NCI-H1694 treated with DMSO at 0.1 percent for 48 hours (cell line): ENCODE measurements at places on chromosomes 4 and X.

DNA sequence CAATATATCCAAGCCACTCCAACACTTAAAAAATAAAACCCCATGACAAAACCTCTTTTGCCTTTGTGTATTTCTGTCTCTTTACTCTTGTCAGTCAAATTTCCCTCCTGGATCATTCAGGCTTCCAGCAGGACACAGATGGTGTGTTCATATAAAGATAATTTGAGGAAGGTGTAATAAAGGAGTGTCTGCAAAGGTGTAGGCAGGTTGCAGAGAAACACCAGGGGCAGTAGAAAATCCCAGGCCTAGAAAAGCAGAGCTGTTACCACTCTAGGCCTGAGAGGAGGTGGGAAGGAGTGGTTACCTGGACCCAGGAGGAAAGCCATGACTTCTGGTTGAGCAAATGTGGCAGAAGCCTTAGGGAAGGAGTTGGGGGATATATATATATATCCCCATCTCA is 28.8 kb downstream of the CHRNA9 start:
- DNase-seq = no peak

DNA sequence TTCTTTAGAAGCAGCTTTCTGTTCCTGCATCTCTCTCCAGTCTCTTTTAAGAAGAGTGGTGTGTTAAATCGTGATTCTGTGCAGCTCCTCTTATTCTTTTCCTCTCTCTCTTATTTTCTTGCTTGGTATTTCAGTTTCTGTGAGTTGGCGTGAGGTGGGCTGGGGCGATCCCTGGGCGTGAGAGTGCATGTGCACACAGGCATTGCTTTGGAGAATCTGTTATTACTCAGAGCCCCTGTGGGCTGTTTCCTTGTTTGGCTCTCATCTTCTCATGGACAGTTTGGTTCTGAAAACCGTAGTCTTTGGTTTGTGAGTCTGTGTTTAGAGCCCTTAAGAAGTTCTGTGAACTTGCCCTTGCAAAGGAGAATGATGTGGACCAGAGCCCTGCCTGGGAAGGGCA is 97.2 kb upstream of the CLNK start:
- no peak for DNase-seq

DNA sequence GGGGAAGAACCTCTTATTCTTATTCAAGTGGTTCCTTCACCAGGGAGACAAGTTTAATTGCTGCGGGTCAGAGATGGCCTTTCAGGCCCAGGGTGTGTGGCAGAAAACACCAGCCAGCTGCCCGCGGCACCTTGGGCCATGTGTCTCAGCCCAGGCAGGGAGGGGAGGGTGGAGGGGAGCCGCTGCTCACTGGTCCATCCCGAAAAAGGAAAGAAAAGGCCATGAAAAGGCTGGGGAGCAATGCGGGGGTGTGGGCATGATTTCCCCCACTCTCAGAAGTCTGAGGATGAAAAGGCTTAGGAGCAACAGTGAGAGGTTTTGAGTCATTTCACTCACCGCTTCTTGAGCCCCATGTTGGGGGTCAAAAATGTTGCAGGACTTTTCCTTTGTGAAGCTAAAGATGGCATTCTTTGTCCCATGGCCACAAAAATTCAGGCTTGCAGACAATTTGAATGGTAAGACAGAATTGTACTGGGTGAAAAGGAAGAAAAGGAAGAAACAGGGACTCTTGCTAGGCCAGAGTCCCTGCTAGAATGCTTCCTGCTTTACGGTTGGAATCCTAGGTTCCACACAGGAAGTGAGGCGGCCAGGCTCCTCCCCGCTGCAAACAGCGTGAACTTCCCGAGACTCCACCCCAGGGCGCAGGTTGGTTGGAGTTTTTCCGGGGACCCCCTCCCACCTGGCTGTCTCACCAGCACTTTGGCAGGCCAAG is 17.4 kb upstream of the FAM47E start:
- DNase-seq = no peak

- no peak for DNase-seq
These were observed 270.3 kb downstream of the DTHD1 start for GRCh38 chr4:36551697-36552214.

- DNase-seq = no peak
These were observed at the start of gene EMCN for GRCh38 chr4:100517864-100518341. Gene EMCN, minus strand, starts transcription at chr4:100518022. Its CDS starts 108 bp downstream, at chr4:100517914.

GRCh38 chr4:7058792-7059191 is 9.1 kb downstream of the GRPEL1 start:
- no peak for DNase-seq

- no peak for DNase-seq
These were observed 222.1 kb downstream of the CBR4 start for GRCh38 chr4:168787801-168788595.

DNA sequence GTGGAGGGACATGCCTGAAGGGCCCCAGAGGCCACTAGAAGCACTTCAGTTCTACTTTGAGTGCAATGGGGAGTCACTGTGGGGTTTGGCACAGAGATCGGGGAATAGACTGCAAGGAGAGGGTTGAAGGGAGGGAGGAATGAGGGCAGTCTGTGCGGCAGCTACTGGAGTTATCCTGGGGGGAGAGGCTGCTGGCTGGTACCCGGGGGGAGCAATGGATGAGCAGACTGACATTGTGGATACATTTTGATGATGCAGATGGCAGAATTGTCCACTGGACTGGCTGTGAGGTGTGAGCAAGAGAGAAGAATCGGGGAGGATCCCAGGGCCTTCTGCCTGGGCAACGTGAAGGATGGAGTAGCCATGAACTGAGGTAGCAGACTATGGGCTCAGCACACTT is 2.8 kb upstream of the MAMLD1 start:
- no peak for DNase-seq

GRCh38 chr4:98566361-98567008 is 91.9 kb downstream of the TSPAN5 start:
- DNase-seq = peak; percentile 52

GRCh38 chr4:24105327-24106038 is 215.6 kb upstream of the PPARGC1A start:
- no peak for DNase-seq

- no peak for DNase-seq
These were observed 2.6 kb downstream of the MSX1 start for GRCh38 chr4:4862071-4862551.

DNA sequence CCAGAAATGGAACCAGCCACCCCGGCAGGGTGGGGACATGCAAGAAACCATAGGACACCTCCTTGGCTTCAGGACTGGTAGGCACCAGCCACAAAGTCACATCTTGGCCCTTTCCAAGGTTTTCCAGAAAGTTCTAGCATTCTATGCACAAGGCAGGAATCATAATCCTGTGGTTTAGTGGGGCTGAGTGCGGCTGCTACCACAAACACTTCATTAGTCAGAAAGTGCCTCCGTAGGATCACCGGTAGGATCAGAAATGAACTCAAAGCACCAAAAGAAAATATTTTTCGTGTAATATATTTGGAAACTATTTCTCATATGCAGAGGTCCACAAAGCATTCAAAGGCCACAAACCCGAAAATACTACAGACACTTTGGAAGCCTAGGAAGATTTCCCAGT is 191.7 kb downstream of the PTTG2 start:
- no peak for DNase-seq

- no peak for DNase-seq
These were observed 694 bp downstream of the TBL1X start for GRCh38 chrX:9465380-9466123.

DNA sequence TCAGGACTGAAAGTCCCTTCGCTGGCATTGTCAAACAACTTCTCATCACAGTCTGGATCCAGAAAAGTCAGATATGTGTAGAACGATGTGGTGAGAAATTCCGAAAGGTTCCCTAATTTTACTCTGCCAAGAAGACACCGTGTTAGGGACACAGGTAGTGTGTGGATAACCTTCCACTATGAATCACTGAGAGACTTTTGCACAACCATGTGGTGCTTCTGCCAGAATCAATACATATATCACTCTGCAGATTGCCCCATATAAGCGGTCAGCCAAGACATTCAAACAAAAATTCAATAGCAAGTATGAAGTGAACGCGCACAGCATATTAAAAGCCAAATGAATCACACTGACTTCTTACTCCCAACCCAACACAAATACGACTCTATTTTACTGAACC is 63.8 kb downstream of the PHKA2 start:
- DNase-seq = no peak

DNA sequence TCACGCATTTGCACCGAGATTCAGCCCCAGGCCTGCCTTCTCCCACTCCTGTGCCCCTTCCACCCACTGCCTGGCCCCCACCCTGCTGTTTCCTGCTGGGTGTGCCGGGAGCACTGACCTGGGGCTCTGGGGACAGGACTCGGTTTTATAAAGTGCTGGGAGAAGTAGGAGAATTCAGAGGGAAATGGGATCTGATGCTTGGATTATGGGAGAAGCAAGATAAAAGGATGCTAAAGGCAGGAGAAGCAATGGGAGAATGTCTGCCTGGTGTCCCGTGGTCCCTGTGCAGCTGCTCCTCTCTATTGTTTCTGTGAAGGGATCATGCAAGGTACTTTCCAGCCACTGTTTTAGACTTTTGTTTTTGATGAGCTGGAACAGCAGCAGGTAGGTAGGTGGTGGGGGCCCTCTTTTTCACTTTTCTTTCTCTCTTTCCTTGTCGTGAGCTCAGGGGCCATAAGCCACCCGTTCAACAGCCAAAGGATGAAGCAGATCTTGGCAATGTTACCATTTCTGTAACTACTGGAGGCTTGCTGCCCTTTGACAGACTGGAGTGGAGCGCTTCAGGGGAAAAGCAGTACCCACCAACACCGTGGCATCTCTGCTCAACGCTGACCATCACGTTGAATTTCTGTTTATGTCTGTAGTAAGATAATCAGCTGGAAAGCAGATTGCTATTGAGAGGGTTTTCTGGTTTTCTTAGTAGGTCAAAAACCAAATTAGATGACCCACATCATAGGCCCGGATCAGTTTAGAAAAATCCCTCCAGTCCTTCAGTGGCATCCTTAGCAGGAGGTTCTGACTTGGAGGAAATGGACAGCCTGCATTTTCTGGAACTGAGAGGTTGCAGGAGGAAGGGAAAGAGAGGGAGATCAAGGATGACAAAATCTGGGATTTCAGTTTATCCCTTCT is 63.8 kb upstream of the ENPP6 start:
- DNase-seq = no peak

DNA sequence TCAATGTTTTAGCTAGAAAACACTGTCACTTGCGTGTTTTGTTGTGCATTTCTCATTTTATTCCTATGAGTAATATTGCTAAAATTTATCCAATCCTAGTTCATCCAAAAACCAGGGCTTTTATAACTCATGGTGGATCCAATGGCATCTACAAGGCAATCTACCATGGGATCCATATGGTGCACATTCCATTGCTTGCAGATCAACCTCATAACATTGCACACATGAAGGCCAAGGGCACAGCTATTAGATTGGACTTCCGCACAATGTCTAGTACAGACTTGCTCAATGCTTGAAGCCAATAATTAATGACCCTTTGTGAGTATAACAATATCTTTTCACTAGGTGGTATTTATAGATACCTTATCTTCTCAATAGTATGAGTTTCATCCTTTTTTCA is 57.2 kb upstream of the UGT2B7 start:
- no peak for DNase-seq

GRCh38 chr4:1991087-1991486 is 17.7 kb downstream of the NELFA start:
- no peak for DNase-seq
